ENCODE measurements at places on chromosomes 5 and 9. TPM values are rescaled to one million over a fixed set of nuclear protein-coding genes. Genes with fewer than 3 reads are reported as not detected.

TMCO6 gene
- 11.7 TPM for polyA plus RNA-seq

TMEM161B gene
- polyA plus RNA-seq = 13.9 TPM

CKMT2 gene
- polyA plus RNA-seq = not detected

WDR38 gene
- not detected for polyA plus RNA-seq

SNAPC3 gene
- 25.3 TPM for polyA plus RNA-seq

CDH10 gene
- polyA plus RNA-seq = not detected

FAXDC2 gene
- polyA plus RNA-seq = 3.6 TPM

NTRK2 gene
- polyA plus RNA-seq = not detected

DNA sequence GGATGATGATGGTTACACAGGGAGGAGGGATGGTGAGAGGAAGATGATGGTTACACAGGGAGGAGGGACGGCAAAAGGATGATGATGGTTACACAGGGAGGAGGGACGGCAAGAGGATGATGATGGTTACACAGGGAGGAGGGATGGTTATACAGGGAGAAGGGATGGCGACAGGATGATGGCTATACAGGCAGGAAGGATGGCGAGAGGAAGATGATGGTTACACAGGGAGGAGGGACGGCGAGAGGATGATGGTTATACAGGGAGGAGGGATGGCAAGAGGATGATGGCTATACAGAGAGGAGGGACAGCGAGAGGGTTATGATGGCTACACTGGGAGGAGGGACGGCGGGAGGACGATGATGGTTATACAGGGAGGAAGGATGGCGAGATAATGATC lies 64.1 kb upstream of the FCN1 start:
- no peak for DNase-seq

DNA sequence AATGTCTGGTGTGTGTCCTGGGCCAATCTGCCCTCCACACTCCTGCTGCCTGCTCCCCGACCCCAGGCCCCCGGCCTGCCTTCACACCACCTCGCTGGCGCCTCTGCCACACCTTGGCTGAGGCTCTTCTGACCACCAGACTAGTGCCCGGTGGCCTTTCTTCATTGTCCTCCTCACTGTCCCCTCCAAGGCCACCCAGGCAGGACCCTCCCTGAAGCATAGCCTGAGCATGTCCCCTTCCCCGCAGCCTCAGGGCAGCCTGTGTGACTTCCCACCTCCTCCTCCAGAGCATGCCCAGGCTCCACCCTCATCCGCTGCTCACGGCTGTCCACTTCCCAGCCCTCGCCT lies 154.6 kb downstream of the OLFM1 start:
- no peak for DNase-seq

DNA sequence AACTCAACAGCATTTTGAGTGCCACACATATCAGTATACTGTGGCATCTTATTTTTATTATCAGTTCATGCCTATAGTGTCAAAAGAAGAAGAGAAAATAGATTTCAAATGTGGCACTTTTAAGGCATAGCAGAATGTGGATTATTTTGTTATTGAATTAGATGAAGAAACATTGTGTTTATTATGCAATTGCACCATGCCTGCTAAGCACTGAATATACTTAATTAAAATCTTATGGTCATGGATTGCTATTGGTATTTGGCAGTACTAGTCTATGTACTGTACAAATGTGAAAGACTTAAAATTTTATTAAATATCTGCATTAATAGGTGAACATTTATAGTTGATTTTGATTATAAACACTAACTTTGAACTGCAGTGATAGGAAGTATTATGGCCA lies 128.8 kb downstream of the FER start:
- DNase-seq = no peak

GRCh38 chr5:68431601-68432337 lies 216.2 kb downstream of the PIK3R1 start:
- no peak for DNase-seq

DNA sequence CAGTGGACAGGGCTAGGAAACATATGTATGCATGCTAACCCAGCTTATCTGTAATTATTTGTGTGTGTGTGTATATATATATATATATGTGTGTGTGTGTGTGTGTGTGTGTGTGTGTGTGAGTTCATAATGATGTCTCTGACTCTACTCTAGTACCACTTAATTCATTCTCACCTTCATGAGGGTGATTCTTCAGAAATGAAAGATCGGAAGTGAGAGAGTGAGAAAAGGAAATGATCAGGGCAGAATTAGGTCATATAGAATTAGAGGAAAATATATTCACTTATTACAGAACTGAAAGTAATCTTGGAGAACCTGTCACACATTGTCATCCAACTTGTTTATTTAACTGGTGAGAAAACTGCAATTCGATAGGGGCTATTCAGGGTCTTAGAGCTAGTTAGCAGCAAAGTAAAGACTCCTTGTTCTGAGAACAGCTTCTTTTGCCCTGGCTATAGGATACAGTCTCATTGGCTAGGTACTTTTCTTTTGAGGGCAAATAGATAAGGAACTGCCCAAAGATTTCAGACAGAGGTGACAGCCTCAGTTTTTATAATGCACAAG lies 58.8 kb downstream of the C9orf153 start:
- no peak for DNase-seq

All from naive B cell (primary cell).